ENCODE measurements at places on chromosomes 12 and 14. TPM values are rescaled to one million over a fixed set of nuclear protein-coding genes. Genes with fewer than 3 reads are reported as not detected.
A peak's percentile ranks its signal among the peaks of the same experiment; 100 is the strongest.

TAS2R7 gene
- not detected for total RNA-seq

CLEC4D gene
- total RNA-seq: not detected

GPR132 gene
- 49.2 TPM for total RNA-seq

PMCH gene
- total RNA-seq: not detected

SMIM41 gene
- total RNA-seq: not detected

ADSS1 gene
- 1.5 TPM for total RNA-seq

DNA sequence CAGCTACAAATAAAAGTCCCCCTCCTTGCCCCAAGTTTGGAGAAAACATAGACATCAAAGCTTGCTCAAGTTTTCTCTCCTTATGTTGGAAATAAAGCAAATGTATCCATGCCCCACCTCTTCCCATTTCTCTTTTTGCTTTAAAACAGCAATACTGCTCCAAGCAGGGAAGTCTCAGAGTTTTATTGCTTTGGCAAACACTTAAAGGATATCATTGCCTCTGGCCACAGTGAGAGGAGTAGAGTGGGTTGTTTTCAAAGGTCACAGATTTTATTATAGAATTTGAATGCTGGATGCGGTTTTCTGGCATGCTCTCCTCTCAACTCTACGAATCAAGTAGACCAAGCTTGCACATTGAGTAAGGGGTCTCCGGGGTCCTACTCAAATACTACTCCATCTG is 149.7 kb downstream of the TTC7B start:
- no peaks in the 10 kb centered on the region for H3K4me1 ChIP-seq
- DNase-seq: no peak
- no peak overlapping the region for H3K27ac ChIP-seq
- H3K36me3 ChIP-seq: no peaks in the 10 kb centered on the region
- no peaks in the 10 kb centered on the region for H3K27me3 ChIP-seq

GRCh38 chr12:114311974-114312373 is 94.0 kb downstream of the TBX5 start:
- no peaks in the 10 kb centered on the region for H3K4me1 ChIP-seq
- H3K27me3 ChIP-seq: no peaks in the 10 kb centered on the region
- H3K27ac ChIP-seq: no peak overlapping the region
- no peaks in the 10 kb centered on the region for H3K36me3 ChIP-seq
- no peak overlapping the region for H3K4me3 ChIP-seq

DNA sequence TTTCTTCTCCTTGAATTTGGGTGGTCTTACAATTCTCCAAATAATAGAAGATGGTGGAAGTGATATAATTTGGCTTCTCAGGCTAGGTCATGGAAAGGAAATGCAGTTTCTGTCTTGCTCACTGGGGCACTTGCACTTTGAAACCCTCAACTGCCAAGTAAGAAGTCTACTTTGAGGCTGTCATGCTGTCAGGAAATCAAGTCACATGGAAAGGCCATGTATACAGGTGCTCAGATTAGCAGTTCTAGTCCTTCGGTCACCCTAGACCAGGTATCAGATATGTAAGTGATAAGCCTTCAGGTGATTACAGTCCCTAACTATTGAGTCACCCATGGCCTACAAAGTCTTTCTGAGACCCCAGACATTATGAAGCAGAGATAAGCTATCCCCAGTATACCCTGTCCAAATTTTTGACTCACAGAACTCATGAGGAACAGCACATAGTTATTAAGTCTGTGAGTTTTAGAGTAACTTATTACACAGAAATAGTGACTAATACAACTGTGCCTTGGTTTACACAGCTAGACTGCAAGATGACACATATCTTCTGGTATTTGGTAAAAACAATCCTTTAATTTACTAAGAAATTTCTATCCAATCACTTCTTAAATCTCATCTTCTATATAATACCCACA is 26.3 kb upstream of the BBS10 start:
- DNase-seq: no peak
- no peaks in the 10 kb centered on the region for H3K4me1 ChIP-seq
- peaks cover 24% of the 10 kb centered on the region for H3K36me3 ChIP-seq
- no peak overlapping the region for H3K4me3 ChIP-seq
- no peak overlapping the region for H3K27ac ChIP-seq

DNA sequence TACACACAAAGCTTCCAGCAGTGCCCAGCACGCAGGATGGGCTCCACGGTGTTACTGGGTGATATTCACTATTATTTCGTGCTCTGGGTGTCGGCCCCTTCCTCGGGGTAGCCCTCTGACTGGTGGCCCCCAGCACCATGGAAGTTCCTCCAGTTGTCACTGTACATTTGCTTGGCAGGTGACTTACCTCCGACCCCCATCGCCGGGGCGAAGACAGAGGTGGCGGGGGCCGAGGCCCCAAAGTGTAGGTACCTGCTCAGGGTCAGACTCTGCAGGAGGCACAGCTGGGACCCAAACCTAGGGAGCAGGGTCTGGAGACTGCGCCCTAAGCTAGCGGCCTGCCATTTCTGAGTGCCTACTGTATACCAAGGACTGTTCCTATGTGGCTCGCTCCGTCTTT is 98.9 kb downstream of the RFLNA start:
- H3K4me1 ChIP-seq: peaks cover 23% of the 10 kb centered on the region
- no peak for DNase-seq
- no peaks in the 10 kb centered on the region for H3K27me3 ChIP-seq
- no peak overlapping the region for H3K27ac ChIP-seq
- no peak overlapping the region for H3K4me3 ChIP-seq

DNA sequence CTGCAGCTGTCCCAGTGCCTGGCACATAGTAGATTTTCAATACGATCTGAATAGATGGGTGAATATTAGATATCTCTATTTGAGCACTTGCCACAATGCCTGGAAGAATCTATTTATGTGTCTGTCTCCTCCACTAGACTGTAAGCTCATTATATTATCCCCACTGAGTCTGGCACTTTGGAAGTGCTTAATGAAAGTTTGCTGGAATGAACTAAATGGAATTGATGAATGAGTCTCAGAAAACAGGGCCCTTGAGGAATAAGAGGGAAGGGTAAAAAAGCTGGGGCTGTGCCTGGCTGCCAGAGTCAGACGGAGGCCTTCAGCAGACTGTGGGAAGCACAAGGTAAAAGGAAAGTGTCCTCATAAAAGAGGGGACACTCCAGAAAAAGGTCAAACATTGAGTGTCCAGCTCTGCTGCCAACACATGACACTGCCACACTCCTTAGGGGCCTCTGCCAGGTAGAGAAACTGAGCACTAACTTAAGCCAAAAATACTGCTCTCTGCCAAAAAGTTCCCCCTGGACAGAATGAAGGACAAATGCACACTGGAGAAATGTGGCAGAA is 39.3 kb downstream of the GLT8D2 start:
- no peaks in the 10 kb centered on the region for H3K27me3 ChIP-seq
- no peaks in the 10 kb centered on the region for H3K36me3 ChIP-seq
- DNase-seq: no peak
- no peak overlapping the region for H3K27ac ChIP-seq
- H3K4me1 ChIP-seq: no peaks in the 10 kb centered on the region

- H3K27me3 ChIP-seq: peaks cover 2% of the 10 kb centered on the region
- no peaks in the 10 kb centered on the region for H3K4me1 ChIP-seq
- no peak overlapping the region for H3K4me3 ChIP-seq
- H3K36me3 ChIP-seq: no peaks in the 10 kb centered on the region
- no peak overlapping the region for H3K27ac ChIP-seq
- no peak for DNase-seq
These were observed 123.1 kb downstream of the PRIMA1 start for GRCh38 chr14:93665169-93665568.

DNA sequence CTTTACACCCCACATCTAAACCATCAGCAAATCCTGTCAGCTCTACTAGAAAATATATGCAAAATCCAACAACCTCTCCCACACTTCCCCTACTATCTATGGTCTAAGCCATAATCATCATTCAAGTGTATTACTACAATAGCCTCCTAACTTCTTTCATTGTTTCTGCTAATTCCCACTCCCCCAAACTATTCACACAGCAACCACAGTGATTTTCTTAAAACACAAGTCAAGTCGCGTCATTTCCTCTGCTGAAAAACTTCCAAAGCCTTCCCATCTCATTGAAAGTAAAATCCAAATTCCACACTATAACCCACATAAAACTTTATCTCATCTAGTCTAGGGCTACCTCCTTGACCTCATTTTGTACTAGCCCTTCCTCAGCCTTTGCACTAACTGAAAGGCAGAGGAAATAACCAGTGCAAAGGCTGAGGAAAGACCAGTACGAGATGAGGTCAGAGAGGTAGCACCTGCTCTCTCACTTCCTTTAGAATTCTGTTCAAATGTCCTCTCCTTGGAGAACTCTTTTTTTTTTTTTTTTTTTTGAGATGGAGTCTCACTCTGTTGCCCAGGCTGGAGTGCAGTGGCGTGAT is 65.5 kb upstream of the MDM1 start:
- H3K27ac ChIP-seq: no peak overlapping the region
- H3K4me3 ChIP-seq: no peak overlapping the region
- no peaks in the 10 kb centered on the region for H3K36me3 ChIP-seq
- no peak for DNase-seq
- H3K27me3 ChIP-seq: no peaks in the 10 kb centered on the region

GRCh38 chr14:99252443-99252939 is 19.5 kb downstream of the BCL11B start:
- peaks cover 100% of the 10 kb centered on the region for H3K4me1 ChIP-seq
- DNase-seq: peak; percentile 33
- H3K36me3 ChIP-seq: peaks cover 56% of the 10 kb centered on the region
- no peaks in the 10 kb centered on the region for H3K27me3 ChIP-seq
- no peak overlapping the region for H3K4me3 ChIP-seq

DNA sequence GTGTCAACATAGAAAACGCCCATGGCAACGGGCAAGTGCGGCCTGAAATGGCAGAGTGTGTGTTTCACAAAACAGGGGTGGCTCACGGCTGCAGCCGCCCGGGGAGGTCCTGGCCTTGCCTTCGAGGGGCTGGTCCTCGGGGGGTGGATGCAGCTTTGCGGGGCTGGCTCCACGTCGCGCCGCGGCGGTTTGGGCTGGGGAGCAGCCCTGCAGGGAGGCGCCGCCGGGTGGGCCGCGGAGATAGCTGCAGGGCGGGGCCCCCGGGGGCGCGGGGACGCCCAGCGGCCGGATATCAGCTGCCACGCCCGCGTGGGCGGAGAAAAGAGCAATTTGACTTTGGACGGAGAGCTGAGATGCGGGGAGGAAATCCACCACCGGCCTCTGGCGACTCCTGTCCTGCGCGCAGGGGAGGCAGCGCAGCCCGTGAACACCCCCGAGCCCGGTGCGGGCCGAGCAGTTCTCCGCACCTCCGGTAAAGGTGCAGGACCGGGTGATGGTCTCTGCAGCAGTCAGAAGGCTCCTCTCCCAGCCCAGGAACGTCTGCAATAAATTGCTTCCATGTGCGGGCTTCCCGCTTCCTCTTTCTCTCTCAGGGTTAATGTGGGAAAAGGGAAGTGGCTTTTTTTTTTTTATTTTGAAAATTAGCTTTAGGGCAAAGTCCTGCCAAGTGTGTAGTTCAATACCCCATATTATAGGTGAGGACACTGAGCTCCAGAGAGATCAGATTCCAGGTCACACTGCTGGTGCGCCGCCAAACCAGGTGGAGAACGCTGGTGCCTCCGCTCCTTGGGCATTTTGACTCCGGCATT is 110.5 kb downstream of the ARF6 start:
- peaks cover 57% of the 10 kb centered on the region for H3K4me1 ChIP-seq
- H3K36me3 ChIP-seq: no peaks in the 10 kb centered on the region
- H3K27ac ChIP-seq: peak overlapping the region; percentile 94
- H3K4me3 ChIP-seq: peak overlapping the region; percentile 69

GRCh38 chr14:29937116-29937515 is 9.5 kb upstream of the PRKD1 start:
- no peaks in the 10 kb centered on the region for H3K36me3 ChIP-seq
- no peaks in the 10 kb centered on the region for H3K4me1 ChIP-seq
- no peaks in the 10 kb centered on the region for H3K27me3 ChIP-seq
- no peak overlapping the region for H3K27ac ChIP-seq
- no peak overlapping the region for H3K4me3 ChIP-seq
- DNase-seq: no peak

DNA sequence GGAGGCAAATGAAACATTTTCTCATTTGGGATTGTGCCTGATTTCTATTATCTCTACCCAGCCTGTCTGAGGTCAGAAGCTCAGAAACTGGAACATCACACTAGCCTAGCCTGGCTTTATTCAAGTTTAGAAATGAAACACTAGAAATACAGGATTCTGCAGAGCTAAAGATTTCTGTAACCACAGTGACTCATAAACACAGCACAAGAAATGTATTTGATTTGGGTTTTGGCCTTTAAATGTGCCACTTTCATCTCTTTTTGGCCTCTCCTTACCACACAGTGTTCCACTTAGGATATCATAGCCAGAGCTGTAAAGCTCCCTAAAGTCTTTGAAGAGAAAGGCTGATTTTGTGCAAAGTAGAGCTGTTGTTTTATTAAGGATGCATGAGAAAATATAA is 307.5 kb downstream of the EMP1 start:
- no peak overlapping the region for H3K27ac ChIP-seq
- no peaks in the 10 kb centered on the region for H3K36me3 ChIP-seq
- DNase-seq: no peak
- no peak overlapping the region for H3K4me3 ChIP-seq
- no peaks in the 10 kb centered on the region for H3K27me3 ChIP-seq

DNA sequence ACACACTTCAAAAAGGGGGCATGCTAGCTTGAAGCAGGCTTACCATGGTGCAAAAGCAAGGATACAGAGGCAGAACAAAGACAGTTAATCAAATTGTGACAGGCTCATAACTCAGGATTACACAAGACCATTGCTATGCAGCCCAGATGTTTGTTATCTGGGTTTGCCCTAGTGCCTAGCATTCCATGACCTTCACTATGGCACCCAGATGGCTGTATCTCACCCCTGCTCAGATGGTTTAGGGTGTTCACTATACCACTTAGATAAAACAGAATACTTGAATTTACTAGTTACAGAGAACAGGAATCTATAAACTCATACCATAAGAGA is 56.2 kb downstream of the SDR9C7 start:
- no peak overlapping the region for H3K4me3 ChIP-seq
- H3K27me3 ChIP-seq: no peaks in the 10 kb centered on the region
- H3K36me3 ChIP-seq: no peaks in the 10 kb centered on the region
- H3K27ac ChIP-seq: no peak overlapping the region
- no peak for DNase-seq

DNA sequence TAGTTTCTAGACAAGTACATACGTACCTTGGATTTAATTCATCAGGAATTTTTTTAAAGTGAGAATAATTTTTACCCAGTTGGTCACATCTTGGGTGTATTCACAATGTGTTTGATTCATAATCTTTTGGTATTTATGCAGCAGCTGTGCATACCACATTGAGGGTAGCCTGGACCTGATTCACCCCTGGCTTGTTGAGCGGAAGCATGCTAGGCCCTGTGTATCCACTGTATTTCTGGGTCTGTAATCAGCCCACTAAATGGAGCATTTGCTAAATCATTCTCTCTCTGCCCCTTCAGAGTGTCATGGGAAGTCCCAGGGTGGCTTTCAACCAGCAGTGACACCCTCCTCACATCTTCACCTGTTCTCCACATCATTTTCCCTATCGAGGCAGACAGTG is 203.8 kb upstream of the RGS6 start:
- H3K27me3 ChIP-seq: no peaks in the 10 kb centered on the region
- no peak overlapping the region for H3K4me3 ChIP-seq
- H3K4me1 ChIP-seq: no peaks in the 10 kb centered on the region
- DNase-seq: no peak
